ENCODE measurements at places on chromosomes 5 and 9.
A peak's percentile ranks its signal among the peaks of the same experiment; 100 is the strongest.

DNA sequence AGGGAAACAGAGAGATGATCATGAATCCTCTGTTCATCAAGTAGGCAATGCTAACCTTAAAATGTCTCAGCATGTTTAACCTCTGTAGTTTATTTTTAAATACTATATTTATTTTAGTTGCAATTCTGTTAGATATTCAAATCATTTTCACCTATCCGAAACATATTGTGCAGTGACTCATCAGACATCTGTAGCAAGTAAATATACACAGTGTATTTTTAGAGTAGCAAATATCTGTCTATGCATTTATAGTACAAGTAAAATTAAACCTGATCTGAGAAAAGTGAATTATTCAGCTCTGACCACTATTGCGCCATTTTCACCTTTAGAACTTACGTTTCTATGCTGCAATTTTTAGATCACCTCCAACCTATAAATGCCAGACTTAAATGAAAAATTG, 24.3 kb upstream of the TUSC1 start:
- DNase-seq = no peak

DNA sequence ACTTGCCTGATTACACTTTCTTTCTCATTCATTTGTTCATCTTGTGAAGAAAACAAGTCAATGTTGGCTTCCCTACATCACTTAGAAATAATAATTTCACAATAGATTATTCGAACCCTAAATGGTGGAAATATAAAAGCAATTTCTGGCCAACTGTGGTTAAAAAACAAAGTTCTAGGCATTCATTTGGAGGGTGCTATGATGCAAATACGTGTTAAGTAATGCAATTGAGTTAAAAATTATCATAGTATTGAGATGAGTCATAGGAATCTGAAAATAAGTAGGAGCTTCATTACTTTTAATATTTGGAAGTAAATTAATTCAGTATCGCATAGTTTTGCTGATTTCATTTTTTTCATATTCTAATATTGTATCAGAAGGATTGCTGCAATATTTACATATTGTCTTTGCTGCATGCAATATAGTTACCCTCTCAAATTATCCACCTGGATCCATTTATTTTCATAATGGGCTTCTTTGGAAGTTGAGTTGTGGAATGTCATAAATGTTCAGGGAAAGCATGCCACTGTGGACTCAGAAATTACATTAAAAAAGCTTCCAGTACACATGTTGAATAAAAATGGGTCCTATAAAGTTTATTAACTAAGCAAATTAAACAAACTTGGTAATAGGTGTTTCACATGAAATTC, 647.7 kb upstream of the WWC1 start:
- DNase-seq = no peak

DNA sequence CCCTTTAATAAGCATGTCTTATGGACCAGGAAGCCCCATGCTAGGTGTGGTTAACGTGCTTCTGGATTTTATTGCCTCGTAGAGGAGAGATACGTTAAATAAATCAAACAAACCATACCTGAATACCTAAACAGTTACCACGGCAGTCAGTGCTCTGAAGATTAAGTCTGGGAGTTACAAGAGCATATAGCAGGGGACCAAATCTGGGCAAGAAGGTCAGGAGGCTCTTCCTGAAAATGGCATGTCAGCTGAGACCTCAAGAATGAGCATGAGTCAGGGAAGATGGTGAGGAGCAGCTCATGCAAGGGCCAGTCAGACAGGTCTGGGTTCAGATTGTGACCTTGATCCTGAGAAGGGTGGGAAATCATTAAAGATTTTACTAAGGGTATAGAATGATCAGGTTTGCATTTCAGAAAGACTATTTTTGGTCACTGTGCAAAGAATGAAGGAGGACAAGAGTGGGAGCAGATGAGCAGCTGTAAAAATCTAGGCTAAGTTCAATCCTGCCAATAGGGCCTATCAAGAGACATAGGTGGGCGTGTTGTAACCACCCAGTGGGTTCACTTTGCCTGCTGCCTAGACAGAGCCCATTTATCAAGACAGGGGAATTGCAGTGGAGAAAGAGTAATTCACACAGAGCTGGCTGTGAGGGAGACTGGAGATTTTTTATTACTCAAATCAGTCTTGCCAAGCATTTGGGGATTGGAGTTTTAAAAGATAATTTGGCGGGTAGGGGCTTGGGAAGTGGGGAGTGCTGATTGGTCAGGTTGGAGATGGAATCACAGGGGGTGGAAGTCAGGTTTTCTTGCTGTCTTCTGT, 4.8 kb upstream of the ZNF366 start:
- DNase-seq = no peak

GRCh38 chr5:103480246-103480645, 82.3 kb downstream of the NUDT12 start:
- DNase-seq = no peak

DNA sequence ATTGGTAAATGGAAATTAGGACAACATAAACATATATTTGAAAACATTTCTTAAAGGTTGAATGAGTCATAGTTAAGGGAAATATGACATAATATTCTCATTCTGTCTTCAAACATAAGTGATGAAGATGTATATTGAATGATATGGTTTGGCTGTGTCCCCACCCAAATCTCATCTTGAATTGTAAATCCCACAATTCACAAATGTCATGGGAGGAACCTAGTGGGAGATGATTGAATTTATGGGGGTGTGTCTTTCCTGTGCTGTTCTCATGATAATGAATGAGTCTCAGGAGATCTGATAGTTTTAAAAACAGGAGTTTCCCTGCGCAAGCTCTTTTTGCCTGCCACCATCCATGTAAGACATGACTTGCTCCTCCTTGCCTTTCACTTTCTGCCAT, 104.4 kb upstream of the MPDZ start:
- no peak for DNase-seq

- DNase-seq = no peak
Observed at GRCh38 chr5:157890836-157891597, 32.1 kb upstream of the CLINT1 start.

DNA sequence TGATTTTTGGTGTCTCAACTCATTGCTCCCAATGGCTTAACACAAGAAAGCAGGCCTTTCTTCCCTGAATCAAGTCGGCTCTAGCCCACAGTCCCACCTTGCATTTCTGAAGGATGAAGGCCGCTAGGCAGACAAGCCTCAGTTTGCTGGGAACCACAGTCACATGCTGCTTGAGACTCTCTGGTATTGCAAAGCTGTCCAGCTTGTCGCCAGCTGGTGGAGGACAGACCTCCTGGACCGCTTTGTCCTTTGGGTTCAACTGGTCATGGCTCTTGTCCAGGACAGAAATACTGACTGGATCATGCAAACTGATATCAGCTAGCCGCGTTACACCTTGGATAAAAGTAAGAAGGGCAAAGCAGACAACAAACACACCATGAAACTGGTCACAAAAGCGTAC, 23.1 kb downstream of the DDX31 start:
- DNase-seq = no peak

DNA sequence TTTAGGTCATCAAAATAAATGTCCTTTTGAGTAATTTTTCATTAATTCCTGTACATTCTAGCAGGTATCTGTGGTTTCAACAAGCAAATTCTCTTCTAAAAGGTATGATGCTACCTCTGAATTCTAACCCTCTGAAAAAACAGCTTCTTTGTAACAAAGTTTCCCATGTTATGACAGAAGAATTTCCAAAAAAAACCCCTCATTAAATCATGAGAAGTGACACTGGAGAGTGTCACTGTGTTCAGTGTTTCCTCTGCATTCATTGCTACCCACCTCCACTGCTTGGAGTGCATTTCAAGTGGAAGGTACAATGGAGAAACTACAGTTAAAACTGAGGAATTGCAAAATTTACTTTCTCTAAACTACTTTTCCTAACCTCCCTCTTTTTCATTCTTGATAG, 10.1 kb downstream of the CDKN2A start:
- DNase-seq = no peak

GRCh38 chr5:77312413-77312812, 101.9 kb downstream of the PDE8B start:
- DNase-seq = no peak

- DNase-seq = no peak
Observed at GRCh38 chr5:146043722-146044121, 61.7 kb downstream of the PLAC8L1 start.

GRCh38 chr5:148072207-148072606, 8.4 kb downstream of the SPINK5 start:
- DNase-seq = no peak

GRCh38 chr5:82719368-82719767, 357.8 kb downstream of the TMEM167A start:
- DNase-seq = no peak

- no peak for DNase-seq
Observed at GRCh38 chr5:132790201-132790865, 13.3 kb upstream of the SEPTIN8 start.

- peak; percentile 56 for DNase-seq
Observed at GRCh38 chr5:143016777-143017516, 246.8 kb downstream of the ARHGAP26 start.

DNA sequence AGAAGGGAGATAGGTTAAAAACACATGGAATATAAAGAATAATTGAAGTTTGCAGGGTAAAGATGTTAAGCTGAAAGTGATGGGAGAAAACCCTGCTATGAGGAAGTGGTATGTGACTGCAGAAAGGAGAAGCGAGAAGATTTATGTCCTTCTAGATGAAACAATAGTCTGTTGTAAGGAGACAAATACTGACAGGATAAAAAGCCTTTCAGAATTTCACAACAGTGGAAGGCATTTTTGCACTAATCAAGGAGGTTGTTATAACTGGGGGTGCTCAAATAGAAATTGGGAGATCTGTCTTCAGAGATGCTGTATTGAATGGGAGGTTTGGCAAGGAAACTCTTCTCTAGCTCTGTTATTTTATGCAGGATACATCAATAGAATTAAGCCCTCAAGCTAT, 69.6 kb downstream of the NMUR2 start:
- DNase-seq = no peak

DNA sequence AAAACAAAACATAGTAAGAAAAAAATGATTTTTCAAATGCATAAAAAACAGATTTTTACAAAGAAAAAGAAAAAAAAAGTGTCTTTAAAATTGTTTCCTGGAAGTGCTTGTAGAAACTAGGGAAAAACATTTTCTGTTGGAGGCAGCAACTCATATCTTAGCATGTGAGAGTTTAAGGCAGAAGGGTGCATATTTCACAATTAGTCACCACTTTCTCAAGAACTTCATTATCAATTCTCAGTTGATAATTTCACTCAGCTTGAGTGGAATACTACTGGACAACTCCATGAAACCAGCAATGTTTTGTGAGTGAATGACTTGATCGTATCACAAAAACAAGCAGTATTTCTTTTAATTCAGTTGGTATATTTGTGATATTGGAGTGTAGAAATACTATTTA, 508.3 kb upstream of the DAB2 start:
- no peak for DNase-seq

DNA sequence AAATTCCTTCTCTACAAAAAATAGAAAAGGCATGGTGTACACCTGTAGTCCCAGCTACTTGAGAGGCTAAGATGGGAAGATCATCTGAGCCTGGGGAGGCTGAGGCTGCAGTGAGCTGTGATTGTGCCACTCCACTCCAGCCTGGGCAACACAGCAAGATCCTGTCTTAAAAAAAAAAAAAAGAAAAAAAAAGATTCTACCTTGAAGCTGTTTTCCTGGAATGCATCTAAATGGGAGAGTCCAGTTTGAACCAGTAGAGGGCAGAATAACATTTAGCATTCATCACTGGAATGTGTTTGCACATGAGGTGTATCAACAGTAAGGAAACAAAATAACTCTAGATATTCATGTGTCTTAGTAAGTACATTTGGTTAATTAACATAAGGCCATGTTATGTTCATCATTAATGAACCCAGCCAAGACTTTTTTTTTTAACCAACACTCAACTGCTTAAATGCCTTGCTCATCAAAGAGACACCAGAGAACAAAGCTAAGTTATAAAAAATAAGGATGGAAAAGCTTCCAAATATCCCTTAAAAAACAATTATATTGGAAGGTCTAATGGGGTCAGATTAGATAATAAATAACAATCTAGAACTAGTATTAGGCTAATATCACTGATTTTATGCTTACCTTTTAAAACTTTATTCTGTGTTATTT, 16.1 kb downstream of the IFNE start:
- DNase-seq = peak; percentile 18

DNA sequence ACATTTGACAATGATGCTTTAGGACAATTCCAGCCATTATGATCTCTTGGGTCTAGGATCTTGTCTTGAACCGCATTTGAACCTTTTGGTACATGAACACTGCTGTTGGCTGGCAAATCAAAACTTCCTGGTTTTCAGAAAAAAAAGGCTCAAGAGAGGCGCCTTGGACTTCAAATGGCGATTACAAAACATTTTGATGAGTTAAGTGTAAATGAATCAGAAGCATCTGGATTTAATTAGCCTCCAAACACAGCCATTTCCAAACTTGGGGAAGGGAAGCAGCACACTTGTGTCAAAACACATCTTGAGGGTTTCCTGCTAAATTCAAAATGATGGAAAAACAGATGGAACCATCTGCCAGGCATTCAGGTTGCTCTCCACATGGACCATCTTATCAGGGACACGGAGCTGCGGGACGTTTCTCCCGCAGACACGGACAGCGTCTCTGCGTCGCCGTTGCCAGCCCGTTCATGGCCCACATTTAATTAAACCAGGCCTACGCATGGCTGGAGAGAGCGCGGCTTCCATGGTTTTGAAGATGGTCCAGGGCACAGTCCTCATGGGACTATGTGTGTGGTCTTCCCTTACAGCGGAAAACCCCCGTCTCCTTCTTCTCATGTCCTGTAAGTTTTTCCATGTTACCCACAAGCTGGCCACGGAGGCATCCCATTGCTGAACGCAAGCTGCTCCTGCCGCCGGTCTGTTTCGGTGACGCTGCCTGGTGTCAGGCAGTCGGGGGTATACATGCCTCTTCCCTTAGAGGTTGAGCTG, 55.8 kb upstream of the PTCH1 start:
- no peak for DNase-seq

GRCh38 chr5:121982893-121983285, 21.1 kb downstream of the SRFBP1 start:
- DNase-seq = no peak

GRCh38 chr9:7901621-7902020, 102.0 kb upstream of the DMAC1 start:
- no peak for DNase-seq

GRCh38 chr9:96554326-96554725, 65.3 kb downstream of the CDC14B start:
- DNase-seq = no peak

DNA sequence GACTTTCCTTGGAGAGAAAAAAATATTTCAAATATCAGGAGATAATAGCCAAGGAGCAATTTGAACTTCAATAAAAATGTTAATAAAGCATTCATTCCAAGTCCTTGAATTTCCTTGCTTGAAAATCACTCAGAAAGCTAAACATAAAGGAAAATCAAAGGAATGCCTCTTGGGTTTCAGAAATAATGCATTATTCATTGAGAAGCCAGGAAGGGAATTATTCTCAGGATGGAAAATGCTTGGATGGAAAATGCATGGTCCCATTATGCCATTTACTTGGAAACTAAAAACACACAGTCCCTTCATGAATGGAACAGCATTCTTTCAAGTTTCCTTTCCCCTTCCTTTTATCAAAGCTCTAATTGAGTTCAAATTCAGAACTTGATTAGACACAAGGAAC, 160.9 kb downstream of the LPAR1 start:
- DNase-seq = no peak

Measured in activated CD4-positive, alpha-beta T cell treated with anti-CD3 and anti-CD28 coated beads for 4 hours (primary cell).